Ureter (tissue), 1 donor: ENCODE measurements at places on chromosomes 3 and 15. TPM values are rescaled to one million over a fixed set of nuclear protein-coding genes. Genes with fewer than 3 reads are reported as not detected.

TEX9 gene
- total RNA-seq: 20.5 TPM

C3orf85 gene
- total RNA-seq: not detected

RTP3 gene
- total RNA-seq: not detected

TUSC7 gene
- not detected for total RNA-seq

TRMT10C gene
- total RNA-seq: 28.8 TPM

MAP6D1 gene
- total RNA-seq: 2.1 TPM

POLQ gene
- total RNA-seq: 0.83 TPM

BCL2A1 gene
- total RNA-seq: 0.83 TPM

ADGRG7 gene
- 0.78 TPM for total RNA-seq

DAPK2 gene
- 9.0 TPM for total RNA-seq
